ENCODE measurements at places on chromosomes 2 and 18. TPM values are rescaled to one million over a fixed set of nuclear protein-coding genes. Genes with fewer than 3 reads are reported as not detected.

DNA sequence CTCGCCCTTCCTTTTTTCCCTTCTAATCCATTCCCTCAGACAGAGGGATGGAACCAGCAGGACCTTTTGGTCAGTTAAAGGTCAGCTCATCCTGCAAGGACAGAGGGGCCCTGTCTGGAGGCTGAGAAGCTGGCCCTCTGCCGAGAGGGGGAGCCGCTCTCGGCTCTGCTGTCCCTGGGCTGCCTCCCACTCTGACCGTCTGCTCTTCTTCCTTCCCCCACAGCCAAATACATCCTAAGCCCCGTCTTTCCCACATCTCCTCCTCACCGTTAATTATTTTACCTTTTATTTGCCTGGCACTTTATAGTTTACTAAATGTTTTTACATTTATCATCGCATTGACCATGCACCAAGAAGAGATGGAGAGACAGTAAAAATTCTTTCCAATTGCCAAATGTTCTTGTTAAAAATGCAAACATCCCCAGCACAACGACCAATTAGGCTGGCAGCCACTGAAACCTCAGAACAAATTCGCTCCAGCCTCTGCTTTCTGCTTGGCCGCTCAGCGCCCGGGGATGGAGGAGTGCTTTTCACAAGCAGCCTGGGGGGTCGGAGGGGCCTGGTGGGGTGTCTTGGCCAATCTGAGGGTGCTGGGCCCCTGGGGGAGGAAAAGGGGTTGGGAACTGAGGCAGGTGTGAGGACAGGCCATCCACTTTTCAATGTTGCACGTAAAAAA is 123.7 kb downstream of the TNS1 start:
- peak; percentile 60 for DNase-seq

GRCh38 chr2:15640261-15640711 is 48.6 kb downstream of the DDX1 start:
- no peak for DNase-seq

- DNase-seq, result no peak
Observed at GRCh38 chr2:69309351-69310110, 77.5 kb downstream of the GFPT1 start.

GRCh38 chr18:14933049-14933851 is 185.3 kb downstream of the ANKRD30B start:
- DNase-seq, result no peak

DNA sequence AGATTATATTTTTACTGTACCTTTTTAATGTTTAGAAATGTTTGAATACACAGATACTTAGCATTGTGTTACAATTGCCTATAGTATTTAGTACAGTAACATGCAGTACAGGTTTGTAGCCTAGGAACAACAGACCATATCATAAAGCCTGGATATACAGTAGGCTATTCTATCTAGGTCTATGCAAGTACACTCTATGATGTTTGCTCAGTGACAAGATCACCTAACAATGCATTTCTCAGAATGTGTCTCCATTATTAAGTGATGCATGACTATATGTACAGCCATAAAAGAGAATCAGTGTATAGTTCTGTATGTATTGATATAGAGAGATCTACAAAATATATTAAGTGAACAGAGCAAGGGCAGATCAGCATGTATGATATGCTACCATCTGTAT is 616.4 kb downstream of the XIRP2 start:
- DNase-seq, result no peak

GRCh38 chr2:88698027-88698413 is 6.5 kb downstream of the RPIA start:
- no peak for DNase-seq

- peak; percentile 86 for DNase-seq
Observed at GRCh38 chr2:209960676-209961630, 41.5 kb upstream of the RPE start.

DNA sequence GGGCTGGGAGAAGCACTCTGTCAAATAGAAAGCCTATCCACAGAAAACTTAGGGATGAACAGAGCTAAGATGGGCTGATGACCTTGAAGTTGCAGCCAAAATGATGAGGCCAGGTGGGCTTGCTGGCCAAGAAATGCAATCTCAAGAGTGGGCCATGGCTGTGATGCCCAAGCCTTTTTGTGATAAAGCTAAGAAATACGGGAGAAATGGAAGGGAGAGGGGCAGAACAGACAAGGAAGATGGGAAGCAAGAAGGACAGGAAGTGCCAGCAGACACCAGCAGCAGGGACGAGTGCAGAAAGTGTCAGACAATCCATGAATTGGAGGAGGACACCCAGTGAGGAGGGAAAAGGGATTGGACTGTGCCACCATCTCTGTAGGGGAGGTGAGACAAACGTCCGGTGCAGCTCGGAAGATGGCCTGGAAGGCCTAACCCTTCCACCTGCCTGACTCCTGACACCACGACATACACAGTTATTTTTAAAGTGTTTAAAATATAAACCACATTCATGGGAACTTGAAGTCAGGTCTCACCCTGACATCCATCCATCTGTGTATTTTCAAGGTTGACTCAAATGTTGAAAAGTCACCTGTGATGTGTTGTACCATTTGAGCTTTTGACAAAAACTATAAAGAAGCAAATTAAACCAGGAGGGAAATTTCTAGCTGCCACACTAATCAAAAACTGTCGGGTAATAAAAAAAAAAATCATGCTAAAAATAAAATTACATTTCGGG is 105.5 kb downstream of the BCL2 start:
- DNase-seq, result no peak

- DNase-seq, result no peak
Observed at GRCh38 chr2:195468771-195469170, 188.3 kb upstream of the SLC39A10 start.

DNA sequence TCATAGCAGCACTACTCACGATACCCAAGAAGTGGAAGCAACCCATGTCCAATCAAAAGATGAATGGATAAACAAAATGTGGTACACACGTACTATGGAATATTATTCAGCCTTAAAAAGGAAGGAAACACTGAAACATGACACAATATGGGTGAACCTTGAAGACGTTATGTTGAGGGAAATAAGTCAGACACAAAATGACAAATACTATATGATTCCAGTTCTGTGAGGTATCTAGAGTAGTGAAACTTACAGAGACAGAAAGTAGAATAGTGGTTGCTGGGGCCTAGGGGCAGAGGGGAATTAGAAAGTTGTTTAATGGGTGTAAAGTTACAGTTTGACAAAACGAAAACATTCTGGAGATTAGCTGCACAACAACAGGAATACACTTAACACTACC is 24.7 kb downstream of the TLK1 start:
- no peak for DNase-seq

DNA sequence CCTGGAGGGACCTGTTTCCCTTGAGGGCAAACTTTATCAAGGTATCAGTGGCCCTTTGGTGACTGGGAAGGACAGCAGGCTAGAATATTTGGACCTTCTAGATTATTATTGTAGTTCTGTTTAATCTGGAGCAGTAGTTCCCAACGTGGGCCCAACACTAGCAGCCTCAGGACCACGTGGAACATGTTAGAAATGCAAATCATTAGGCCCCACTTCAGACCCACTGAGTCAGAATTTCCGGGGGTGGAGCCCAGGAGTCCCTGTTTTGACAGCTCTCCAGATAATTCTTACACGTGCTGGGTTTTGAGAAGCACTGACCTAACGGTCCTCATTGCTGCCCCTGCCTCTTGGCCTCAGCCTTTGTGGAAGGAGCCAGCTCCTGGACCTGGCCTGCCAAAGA is 25.5 kb upstream of the DYNC2LI1 start:
- DNase-seq, result no peak

GALNT5 gene
- 0.03 TPM for total RNA-seq

C2orf66 gene
- total RNA-seq, result 0.43 TPM

EFR3B gene
- total RNA-seq, result 21.2 TPM

EIF2AK3 gene
- total RNA-seq, result 14.9 TPM

UGT1A4 gene
- not detected for total RNA-seq

CCDC148 gene
- 9.3 TPM for total RNA-seq

CD207 gene
- not detected for total RNA-seq
